ENCODE measurements at places on chromosomes 16 and 17. TPM values are rescaled to one million over a fixed set of nuclear protein-coding genes. Genes with fewer than 3 reads are reported as not detected.
A peak's percentile ranks its signal among the peaks of the same experiment; 100 is the strongest.

- ATAC-seq = no peak
These were observed 44.9 kb downstream of the TTC19 start for GRCh38 chr17:16044487-16044886.

- ATAC-seq = no peak
These were observed 23.1 kb upstream of the TMEM98 start for GRCh38 chr17:32904891-32905290.

DNA sequence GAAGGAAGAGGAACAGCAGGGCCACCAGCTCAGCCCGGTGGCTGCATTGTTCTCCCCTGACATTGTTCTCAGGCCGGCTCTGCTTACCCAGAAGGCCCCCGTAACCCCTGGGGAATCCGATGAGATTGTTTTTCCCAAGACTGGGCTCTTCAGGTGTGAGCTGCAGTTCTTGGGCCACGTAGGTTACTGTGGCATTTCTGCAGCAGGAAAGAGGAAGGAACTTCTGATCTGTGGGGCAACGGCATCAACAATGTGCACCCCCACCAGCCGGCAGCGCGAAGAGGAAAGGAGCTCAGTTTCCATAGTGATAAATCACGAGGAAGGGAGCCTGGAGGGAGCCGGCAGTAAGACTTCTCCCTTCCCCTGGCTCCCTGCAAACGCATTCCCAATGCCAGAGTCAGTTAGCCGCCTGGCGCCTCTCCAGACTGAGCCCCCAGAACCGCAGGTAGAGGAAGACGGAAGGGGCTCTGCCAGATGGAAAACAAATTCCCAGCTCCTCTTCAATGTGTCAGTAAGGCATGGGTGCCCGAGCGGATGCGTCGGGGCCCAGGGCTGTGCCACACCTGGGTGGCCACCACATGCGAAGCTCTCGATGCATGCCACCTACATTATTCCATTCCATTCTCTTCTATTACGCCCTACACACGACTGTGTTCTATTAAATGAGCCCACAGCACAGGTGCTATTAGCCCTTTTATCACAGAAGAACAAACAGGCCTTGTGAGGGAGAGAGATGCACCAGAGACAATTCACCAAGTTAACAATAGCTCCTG is 21.5 kb upstream of the PECAM1 start:
- ATAC-seq = peak; percentile 81

Gene NOTUM
- not detected for total RNA-seq

Gene KRT37
- total RNA-seq = not detected

Gene CHST4
- 0.15 TPM for total RNA-seq

- no peak for ATAC-seq
These were observed 64.0 kb downstream of the USP32 start for GRCh38 chr17:60327901-60328273.

- ATAC-seq = no peak
These were observed 49.9 kb downstream of the TMEM235 start for GRCh38 chr17:78281249-78281845.

All from gastroesophageal sphincter (tissue), 4 donors.